ENCODE measurements at places on chromosomes 5 and 9.

DNA sequence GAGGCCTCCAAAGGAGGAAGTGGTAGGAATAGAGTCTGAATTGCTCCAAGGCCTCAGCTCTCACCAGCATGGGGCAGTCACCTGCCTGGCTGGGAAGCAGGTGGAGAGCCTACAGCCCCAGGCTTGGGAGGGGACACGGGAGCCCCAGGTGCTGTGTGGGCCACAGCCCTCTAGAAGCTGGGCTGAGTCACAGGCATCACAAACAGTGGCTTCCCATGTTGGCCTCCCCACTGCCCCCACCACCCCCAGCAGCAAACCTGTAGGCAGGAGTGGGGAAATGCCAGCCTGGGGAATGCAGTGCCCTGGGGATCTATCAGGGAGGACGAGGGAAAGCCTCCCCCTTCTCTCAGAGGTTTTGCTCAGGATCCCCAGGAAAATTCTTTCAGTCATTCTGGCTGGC, 309.6 kb downstream of the SLIT3 start:
- DNase-seq, result no peak

- no peak for DNase-seq
These were observed 12.0 kb upstream of the SSBP2 start for GRCh38 chr5:81762853-81763252.

DNA sequence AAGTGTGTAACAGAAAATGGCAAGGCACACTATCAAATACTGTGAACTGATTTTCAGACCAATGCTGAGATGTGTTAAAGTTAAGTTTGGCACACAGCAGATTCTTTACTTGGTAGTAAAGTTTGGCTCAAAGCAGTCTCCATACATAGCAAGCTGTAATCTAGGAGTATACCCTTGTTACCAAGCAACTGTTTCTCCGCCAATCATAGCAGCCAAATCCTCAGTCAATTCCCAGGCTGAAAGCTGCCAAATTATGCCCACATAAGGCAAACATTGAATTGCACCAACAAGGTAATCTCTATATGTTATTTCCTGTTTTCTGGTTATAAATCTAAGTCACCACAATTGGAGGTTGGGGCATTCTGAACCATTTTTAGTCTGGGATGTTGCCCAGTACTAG, 345.7 kb downstream of the DEPDC1B start:
- no peak for DNase-seq

- DNase-seq, result no peak
These were observed 1227.0 kb downstream of the EFNA5 start for GRCh38 chr5:106443746-106444145.

DNA sequence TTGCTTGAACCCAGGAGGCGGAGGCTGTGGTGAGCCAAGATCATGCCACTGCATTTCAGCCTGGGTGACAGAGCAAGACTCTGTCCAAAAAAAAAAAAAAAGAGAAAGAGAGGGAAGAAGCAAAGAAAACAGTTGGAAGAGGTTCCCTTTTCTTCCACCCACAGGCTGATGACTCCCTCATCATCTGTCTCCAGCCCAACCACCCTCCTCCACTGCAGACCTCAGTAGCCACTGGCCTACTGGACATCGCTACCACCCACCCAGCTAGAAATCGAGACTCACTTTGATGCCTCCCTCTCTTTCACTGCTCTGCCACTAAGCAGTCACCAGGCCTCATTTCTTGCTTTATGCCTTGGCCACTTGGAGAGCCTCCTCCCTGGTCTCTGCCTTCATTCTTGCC, 71.2 kb downstream of the NIPSNAP3B start:
- DNase-seq, result no peak

- no peak for DNase-seq
These were observed 17.6 kb downstream of the MTX3 start for GRCh38 chr5:79973511-79973910.

DNA sequence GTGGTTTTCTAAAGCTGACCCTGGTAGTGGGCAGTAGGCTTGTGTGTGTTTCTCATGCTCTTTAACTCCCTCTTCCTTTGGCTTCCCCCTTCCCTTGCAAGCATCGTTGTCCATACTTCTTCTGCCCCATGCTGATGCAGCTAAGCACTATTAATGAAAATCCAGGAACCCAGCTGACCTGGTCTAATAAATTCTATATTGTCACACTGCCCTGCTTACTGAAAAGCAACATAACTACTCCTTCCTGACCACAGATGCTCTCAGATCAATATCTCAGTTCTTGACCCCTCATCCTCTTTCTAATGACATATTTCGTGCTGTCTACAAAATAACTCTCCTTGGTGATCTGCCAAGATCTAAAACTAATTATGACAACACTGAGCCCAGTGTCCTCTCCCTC, 405.5 kb downstream of the EFNA5 start:
- no peak for DNase-seq

DNA sequence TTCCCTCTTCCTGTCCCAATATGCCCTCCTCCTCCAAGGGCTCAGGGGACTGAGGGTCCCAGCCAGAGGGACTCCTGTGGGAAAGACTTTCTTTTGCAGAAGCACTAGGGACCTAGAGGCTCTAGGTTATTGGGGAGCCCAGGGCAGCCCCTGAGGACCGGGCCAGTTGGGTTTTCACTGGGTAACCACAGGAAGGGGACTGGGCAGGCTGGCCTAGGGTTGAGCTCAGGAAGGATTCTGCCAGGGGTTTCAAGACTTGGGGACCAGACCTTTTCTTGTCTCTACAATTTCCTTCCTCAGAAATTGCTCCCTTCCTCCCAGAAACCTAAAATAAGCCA, 24.4 kb upstream of the HMCN2 start:
- DNase-seq, result no peak

- DNase-seq, result no peak
These were observed 14.3 kb downstream of the ENHO start for GRCh38 chr9:34508463-34508862.

DNA sequence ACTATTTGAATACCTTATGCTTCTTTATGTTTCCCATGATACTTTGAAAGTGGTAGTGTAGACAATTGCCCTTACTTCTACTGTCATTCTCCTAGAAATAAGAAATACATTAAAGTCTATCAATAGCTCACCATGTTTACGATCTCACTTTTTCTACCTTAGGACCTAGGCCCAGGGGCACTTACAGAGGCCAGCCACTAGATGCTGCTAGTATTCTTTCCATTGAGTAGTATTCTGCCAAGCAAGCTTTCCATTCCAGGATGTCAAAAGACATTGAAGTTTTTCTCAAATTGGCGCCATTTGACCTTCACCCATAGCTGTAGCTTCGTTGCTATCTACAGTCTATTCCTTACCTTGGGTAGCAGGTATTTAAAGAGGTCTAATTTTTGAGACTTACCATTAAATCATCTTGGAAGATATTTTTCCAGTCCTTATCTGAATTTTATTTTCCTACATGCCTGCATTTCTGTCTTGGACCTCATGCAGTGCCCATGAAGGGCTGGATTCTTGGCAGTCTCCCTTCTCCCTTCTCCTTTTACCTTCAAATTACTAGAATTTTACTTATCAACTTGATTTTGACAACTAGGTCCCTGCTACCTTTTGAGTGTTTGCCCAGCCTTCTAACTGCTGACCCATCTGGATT, 246.0 kb upstream of the NUDT12 start:
- DNase-seq, result no peak

DNA sequence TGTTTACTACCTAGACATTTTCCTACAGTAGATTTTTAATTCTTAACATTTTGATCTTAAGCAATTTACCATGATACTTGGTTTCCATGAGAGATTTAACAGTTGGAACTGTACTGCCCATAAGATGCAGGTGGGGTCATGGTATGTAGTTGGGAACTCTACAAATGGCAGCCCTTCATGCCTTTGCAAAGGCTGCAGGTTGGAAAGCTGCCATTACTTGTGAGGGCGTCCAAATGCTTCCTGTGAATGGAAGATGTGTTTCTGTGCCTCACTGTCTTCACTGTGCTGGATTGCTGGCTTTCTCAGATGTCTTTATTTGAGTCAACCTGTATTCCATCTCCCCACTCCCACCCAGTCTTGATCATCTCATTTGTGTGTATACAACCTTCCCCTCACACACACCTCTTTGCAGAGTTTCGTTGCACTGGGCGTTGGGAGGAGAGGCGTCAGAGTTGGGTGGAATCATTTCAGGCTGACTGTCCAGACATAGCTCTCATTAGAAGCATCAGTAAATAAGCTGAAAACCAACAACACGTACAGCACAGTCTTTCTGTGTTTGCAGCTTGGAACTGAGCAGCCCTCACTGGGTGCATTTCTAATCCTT, 14.8 kb upstream of the ABL1 start:
- no peak for DNase-seq

GRCh38 chr5:146185161-146185560, 2.7 kb upstream of the LARS1 start:
- no peak for DNase-seq

- DNase-seq, result no peak
These were observed 183.4 kb downstream of the FBXL7 start for GRCh38 chr5:15683332-15683731.

DNA sequence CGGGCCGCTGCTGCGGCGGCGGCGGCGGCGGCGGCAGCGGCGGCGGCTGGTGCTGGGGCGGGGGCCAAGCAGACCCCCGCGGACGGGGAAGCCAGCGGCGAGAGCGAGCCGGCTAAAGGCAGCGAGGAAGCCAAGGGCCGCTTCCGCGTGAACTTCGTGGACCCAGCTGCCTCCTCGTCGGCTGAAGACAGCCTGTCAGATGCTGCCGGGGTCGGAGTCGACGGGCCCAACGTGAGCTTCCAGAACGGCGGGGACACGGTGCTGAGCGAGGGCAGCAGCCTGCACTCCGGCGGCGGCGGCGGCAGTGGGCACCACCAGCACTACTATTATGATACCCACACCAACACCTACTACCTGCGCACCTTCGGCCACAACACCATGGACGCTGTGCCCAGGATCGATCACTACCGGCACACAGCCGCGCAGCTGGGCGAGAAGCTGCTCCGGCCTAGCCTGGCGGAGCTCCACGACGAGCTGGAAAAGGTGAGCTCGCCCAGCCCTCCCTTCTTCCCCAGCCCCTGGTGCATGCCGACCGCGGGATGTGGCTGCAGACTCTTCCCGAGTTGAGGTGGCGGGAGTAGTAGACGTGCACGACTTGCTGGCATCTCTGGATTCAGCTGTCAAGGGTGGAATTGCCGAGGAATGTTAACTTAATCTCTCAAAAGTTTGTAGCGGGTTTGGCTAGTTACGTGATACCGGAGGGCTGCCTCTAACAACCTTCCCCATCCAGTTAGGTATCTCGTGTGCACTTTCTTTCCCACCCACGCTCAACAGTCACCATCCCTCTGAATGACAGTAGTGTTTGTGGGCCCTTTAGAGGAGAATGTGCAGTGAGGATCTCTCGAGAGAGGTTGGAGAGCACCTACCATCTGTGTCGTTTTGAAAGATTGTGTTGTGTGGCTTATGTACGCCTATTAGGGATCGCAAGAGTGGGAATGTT, 932 bp downstream of the SLC12A2 start:
- peak; percentile 13 for DNase-seq

GRCh38 chr5:123546657-123547056, 34.7 kb downstream of the CSNK1G3 start:
- DNase-seq, result no peak

DNA sequence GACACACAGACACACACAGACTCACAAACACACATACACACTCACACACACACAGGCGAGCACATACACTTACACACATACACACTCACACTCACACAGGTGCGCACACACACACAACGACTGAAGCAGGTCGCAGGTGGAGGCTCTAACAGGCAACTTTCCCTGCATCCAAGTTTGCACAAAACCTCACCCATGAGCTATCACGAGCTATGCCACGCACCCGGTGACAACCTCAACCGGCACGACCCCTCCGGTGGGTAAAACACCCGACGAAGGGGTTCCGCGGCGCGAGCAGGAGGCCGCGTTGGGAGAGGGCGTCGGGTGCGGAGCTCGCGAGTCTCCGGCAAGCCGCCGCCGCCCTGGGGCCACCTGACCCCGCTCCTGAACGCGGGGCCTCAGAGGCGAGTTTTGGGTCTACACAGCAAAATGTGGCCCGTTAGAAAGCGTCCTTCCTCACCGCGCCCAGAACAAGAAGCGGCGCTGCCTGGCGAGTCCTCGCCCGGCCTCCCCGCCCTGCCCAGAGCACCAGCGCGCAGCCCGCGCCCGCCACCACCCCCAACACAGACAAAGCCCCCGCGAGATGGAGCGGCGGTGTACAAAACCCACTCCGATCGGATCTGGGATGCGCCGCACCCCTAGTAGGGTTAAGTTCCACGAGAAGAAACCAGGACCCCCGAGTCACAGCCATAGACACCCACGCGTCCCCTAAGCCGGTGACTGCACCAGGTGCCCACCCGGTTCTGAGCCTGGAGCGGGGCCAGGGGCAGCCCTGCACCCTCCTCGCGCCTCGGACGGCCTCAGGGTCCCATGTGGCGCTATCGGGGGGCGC, 665 bp downstream of the SLC6A3 start:
- no peak for DNase-seq

- no peak for DNase-seq
These were observed 38.9 kb upstream of the STXBP1 start for GRCh38 chr9:127572961-127573721.

GRCh38 chr5:179166886-179167841, 107.0 kb downstream of the ZNF354C start:
- DNase-seq, result peak; percentile 52

GRCh38 chr9:97307091-97307490, 368 bp upstream of the CCDC180 start:
- no peak for DNase-seq

- no peak for DNase-seq
These were observed 9.4 kb upstream of the RAD23B start for GRCh38 chr9:107273634-107274033.

GRCh38 chr5:83145882-83146331, 68.6 kb downstream of the XRCC4 start:
- DNase-seq, result no peak

DNA sequence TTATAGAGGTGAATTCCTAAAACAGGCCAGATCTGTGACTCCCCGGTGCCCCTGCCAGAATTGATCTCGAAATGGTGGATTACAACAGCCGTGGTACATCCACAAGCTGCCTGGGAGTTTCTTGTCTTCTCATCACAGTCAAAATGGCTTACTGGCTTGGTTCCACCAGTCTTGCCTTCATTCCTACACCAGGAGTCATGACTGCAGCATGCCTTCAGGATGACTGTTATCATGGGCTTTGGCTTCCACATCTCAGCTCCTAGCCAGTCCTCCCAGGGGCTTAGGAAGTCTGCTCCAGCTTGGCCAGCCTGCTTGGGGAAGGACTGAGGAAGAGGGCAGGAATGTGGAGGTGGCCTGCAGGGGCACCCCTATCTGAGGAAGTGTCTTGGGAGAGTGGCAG, 132.9 kb upstream of the NR3C1 start:
- no peak for DNase-seq

- DNase-seq, result no peak
These were observed 301.3 kb downstream of the PARP8 start for GRCh38 chr5:50967563-50968355.

DNA sequence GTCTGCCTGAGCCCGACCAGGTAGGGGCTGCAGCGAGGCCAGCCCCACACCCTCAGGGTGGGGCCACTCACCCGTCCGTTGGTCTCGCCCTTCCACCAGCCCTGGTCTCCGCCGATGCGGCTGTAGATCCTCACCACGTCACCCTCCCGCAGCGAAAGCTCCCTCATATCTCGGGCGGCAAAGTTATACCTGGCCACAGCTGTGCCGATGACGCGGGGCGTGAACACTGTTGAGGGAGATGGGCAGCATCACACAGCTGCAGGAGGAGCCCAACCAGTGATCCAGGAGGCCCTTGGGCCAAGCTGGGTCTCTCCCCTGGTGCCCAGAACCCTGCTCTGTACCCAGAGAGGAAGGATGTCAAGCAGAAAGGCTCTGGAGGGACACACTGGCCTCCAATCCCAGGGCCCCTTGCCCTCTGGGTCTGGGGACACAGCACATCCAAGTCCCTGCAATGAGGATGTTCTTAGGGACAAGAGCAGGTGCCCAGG, 30.3 kb upstream of the SARDH start:
- DNase-seq, result no peak

Measured in activated naive CD4-positive, alpha-beta T cell (primary cell).